ENCODE measurements at places on chromosomes 1 and 21. TPM values are rescaled to one million over a fixed set of nuclear protein-coding genes. Genes with fewer than 3 reads are reported as not detected.

Gene CA6
- total RNA-seq, result not detected

Gene S100A14
- not detected for total RNA-seq

Gene GJA5
- 2.0 TPM for total RNA-seq

Gene ZFP69
- total RNA-seq, result 2.0 TPM

Gene KCNJ9
- total RNA-seq, result not detected

Gene ZNF669
- total RNA-seq, result 11.4 TPM

Gene KCNK1
- total RNA-seq, result not detected

Gene SLC16A4
- 1.4 TPM for total RNA-seq

Gene KISS1
- not detected for total RNA-seq

Gene MEX3A
- total RNA-seq, result 19.9 TPM

Gene KDM5B
- 91.1 TPM for total RNA-seq

Gene RIPK4
- under 0.01 TPM for total RNA-seq

Gene CLIC6
- total RNA-seq, result not detected

Gene C1orf87
- total RNA-seq, result not detected

Gene CCDC185
- total RNA-seq, result not detected

Gene MASP2
- total RNA-seq, result not detected

Gene TNN
- total RNA-seq, result not detected

Gene TEX38
- total RNA-seq, result not detected

Gene DISC1
- 21.9 TPM for total RNA-seq

Data from vein endothelial cell (primary cell).